Lung (tissue), 17 donors: ENCODE measurements at places on chromosomes 5 and 9. TPM values are rescaled to one million over a fixed set of nuclear protein-coding genes. Genes with fewer than 3 reads are reported as not detected.

The PDE6A gene
- 0.06 TPM for total RNA-seq

The PCA3 gene
- 0.09 TPM for total RNA-seq

The QRFP gene
- total RNA-seq, result not detected

DNA sequence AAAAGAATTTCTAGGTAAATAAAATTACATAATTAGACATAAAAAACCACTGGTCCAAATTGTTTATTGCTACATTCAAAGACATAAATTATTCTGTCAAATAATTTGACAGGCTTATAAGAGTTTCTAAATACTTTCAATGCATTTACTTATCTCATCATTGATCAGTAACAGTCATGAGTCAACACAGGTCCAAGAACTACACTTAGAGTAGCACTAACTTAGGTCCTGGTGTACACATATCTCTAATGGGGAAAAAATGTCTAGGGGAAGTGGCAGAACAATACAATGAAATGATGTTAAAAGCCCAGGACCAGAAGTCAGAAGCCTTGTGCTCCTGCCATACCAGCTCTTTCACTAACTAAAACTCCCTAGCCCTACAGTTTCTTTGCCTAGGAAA lies 96.5 kb upstream of the SLCO6A1 start:
- DNase-seq, result no peak

GRCh38 chr5:68446487-68446894 lies 230.9 kb downstream of the PIK3R1 start:
- no peak for DNase-seq

DNA sequence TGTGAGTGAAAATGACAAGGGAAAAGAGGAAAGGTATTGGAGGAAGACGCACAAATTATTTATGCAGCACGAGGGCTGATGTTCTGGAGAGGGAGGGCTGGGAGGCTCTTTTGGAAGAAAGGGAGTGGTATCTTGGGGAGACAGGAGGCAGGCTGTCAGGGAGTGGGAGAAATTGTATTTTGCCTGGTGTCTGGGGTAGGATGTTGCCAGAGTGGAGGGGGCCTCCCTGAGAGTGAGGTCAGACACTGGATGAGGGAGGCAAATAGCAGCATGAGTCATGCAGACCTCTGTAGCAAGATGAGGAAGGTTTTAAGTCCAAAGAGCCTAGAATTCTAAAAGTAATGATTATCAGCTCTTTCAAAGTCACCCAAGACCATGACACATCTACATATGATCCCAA lies 158.0 kb downstream of the DMRT2 start:
- no peak for DNase-seq

DNA sequence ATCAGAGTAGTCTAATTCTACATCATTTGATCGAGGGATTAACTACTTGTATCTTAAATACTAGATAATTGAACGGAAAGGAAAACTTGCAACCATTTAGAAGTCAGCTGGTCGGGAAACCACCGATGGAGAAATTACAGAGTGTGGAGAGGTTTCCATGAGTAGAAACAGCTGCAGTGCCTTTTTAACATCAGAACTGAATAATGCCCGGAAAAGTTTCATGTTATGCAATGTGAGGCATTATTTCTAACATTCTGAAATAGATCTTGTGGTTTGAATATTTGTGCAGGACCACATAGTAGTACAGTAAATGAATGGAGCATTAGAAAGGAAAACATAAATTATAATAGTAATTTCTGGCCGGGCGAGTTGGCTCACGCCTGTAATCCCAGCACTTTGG lies 88.1 kb upstream of the RNF180 start:
- DNase-seq, result peak; percentile 24

- DNase-seq, result no peak
Measured at GRCh38 chr5:32138839-32139493, 35.2 kb downstream of the GOLPH3 start.

- DNase-seq, result no peak
Measured at GRCh38 chr9:967436-967835, 9.0 kb upstream of the DMRT3 start.
